ENCODE measurements at places on chromosomes 2 and 18. TPM values are rescaled to one million over a fixed set of nuclear protein-coding genes. Genes with fewer than 3 reads are reported as not detected.

SAG gene
- total RNA-seq, result not detected

ZNF396 gene
- total RNA-seq, result 0.99 TPM

CERKL gene
- total RNA-seq, result 0.06 TPM

B3GNT7 gene
- total RNA-seq, result 0.25 TPM

FEV gene
- total RNA-seq, result not detected

SCG2 gene
- not detected for total RNA-seq

INHA gene
- total RNA-seq, result not detected

POTEJ gene
- total RNA-seq, result not detected

DOK6 gene
- total RNA-seq, result not detected

SMAD4 gene
- 57.2 TPM for total RNA-seq

STARD6 gene
- total RNA-seq, result not detected

MPP4 gene
- not detected for total RNA-seq

PROC gene
- not detected for total RNA-seq

DNAH6 gene
- 0.54 TPM for total RNA-seq

IL36RN gene
- not detected for total RNA-seq
